ENCODE measurements at places on chromosomes 1 and 21.

DNA sequence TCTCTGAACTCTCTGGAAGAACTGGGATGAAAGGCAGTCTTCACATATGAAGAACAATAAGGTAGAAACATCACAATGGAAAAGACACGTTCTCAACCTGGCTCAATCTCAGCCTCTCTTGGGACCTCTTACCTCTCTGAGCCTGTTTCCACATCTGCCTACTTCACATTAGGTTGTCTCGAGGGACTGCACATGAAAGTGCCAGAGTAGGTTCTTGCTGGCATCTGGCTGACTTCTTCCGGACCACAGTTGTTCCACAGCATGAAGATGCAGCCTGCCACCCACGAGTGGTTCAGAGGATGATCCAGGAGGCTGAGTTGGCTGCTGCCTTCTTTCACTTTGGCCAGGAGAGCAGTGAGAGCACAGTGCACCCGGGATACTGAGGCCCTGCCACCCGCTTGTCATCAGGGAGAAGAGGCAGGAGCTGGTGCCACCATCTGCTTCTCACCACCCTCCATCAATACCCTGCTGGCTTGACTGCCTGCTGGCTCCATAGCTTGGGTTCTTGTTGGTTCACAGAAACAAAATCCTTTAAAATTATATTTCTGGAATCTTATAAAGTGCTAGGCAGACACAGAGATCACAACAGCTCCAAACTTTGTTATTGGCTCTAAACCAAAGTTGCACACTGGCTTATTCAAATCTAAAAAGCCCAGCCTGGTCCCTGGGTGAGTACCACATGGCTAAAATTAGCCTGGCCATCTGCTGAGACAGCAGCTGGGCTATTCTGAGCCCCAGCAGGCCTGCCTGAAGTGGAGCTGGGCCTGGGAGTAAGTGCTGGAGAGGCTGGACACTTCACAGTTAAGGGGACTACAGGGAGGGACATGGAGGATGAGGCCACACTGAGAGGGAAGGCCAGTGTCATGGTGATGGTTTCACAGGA lies 46.9 kb upstream of the LIN9 start:
- DNase-seq, result no peak

DNA sequence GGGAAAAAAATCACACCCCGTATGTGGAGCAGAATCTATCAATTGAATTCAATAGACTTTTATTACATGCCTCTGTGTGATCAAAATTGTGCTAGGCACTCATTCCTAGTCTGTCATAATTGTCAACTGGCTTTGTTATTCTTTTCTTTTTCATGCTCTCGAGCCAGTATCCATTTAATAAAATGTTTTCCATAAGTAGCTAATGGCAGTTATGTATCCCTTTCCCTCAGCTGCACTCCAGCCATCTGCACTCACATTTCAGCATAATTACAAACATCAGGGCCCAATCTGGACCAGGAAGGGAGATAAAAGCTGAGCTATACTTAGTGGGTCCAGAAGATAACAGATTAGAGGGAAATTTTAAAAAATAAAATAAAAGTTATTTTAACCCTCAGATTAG lies 15.9 kb downstream of the RGS5 start:
- no peak for DNase-seq

DNA sequence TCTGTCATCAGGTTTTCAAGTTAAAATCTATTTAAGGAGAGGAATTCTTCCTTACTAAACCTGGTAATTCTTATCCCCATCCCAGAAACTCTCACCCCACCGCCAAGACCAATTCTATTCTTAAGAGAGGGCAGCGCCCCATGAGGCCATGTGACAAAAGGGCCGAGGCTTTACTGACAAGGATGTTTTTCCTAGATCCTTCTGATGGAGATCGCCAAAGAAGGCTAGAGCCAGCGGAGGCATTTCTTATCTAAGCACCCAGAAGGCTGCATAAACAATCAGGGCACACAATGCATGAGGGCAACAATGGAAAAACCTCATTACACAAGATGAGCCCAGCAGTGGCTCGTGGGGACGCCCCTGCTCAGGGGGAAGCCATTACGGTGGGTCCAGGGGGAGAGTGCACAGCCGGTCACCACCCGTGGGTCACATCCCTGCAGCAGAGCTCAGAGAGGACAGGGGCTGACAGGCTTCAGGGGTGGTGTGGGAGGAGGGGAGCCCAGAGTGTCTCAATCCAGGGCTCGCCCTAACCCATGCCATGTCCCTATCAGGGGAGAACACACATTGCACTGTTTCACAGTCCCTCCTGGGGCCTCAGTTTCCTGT lies 88.7 kb downstream of the ITPKB start:
- no peak for DNase-seq

DNA sequence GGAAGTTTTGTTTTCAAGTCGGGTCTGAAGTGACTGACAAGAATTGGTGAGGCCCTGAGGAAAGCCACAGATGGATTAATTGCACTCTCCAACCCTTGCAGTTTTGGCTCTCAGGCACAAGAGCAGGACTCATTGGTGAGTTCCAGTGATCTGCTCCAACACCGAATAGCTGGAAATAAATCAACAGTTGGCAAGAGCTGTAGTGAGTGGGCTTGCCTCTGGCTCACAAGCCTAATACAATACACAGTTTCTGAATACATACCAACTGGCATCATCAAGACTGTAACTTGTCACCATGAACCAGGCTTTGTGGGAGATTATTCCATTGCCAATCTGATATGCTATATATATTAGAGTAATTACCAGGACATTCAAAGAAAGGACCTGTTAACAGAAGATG lies 131.6 kb downstream of the GRIK1 start:
- DNase-seq, result no peak

DNA sequence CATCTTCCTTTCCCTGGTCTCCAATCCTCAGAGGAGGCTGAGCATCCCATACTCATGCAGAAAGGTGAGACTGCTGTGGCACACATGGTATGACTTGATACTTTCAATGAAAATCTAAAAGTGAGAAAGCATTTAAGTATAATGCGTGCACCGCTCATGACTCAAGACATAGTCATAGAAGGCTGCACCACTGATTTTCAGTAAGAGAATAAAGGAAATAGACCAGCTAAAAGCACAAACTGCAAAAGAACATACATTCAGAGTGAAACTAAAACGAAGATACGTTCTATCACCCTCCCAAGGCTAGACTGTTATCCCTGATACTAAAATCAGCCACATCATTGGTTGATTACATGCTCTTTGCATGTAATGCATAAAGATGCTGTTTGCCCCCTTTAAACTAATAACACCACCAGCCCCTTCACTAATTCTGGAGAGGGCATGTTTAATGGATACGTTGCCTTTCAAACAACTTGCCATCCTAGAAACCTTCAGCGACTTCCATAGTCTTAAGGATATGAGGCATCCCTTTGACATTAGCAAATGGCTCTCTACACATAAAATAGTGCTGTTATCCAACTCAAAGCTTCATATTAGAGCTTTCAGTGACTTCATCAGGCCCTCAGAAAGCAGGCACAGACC lies 2.1 kb downstream of the PLD5 start:
- no peak for DNase-seq

- no peak for DNase-seq
Observed at GRCh38 chr1:29739176-29739575, 502.9 kb downstream of the PTPRU start.

GRCh38 chr1:27392096-27392777 lies at the start of gene GPR3:
TSS of gene GPR3 (plus strand) at chr1:27392622. CDS start at chr1:27393799, 1,177 bp downstream.
- DNase-seq, result peak; percentile 92

GRCh38 chr1:156875341-156875615 lies 14.6 kb downstream of the NTRK1 start:
- no peak for DNase-seq

DNA sequence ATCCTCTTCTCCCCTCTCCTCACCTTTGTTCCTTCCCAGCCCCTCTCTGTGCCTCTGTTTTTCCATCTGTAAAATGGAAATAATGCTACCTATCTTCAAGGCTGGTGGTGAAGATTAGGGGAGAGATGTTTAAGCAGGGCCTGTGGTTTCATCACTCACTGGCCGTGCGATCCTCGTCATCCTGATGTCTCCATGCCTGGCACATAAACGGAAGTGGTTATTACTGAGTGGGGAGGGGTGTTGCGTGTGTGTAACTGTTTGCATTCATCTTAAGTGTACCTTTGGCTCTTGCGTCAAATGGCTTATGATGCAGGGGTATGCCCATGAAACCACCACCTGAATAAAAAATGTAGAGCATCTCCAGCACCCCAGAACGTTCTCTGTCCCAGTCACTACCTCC lies 17.2 kb upstream of the C1QA start:
- DNase-seq, result no peak

GRCh38 chr1:7234471-7234755 lies 449.2 kb downstream of the CAMTA1 start:
- no peak for DNase-seq

- no peak for DNase-seq
Observed at GRCh38 chr1:76254104-76255030, 179.8 kb downstream of the ST6GALNAC3 start.

GRCh38 chr1:50527249-50527986 lies 104.2 kb upstream of the DMRTA2 start:
- DNase-seq, result no peak

- no peak for DNase-seq
Observed at GRCh38 chr1:201939148-201939547, 7.2 kb downstream of the LMOD1 start.

- no peak for DNase-seq
Observed at GRCh38 chr1:235799264-235799663, 67.4 kb downstream of the LYST start.

- no peak for DNase-seq
Observed at GRCh38 chr1:211632117-211632807, 43.2 kb downstream of the NEK2 start.

DNA sequence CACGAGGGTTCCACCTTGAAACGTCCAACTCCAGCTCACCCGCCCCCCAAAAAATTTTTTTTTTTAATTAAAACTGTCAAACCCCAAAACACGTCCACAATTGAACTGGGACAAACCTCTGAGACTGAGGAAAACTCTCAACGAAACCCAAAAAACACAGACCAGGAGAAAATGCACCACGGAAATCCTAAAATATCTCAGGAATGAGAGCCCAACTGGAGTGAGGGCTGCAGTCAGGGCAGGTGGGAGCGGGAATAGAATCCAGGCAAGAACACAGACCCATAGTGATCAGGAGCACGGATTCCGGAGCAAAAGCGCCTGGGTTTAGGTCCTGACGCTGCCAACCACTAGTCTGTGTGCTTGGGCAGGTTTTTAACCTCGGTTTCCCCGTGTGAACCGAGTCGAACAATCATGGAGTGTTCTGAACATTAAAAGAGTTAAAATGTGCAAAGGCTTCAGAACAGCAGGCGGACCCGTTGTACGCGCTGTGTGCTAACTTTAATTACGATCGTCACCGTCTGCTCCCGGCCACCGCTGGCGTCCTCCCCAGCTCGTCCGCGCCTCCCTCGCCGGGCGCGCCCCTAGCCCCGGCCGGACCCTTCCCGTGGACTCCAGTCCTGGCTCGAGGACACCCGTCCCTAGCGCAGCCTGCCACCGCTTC lies 624 bp downstream of the ARHGAP29 start:
- no peak for DNase-seq

- DNase-seq, result no peak
Observed at GRCh38 chr1:42433369-42433768, 22.5 kb downstream of the ZMYND12 start.

DNA sequence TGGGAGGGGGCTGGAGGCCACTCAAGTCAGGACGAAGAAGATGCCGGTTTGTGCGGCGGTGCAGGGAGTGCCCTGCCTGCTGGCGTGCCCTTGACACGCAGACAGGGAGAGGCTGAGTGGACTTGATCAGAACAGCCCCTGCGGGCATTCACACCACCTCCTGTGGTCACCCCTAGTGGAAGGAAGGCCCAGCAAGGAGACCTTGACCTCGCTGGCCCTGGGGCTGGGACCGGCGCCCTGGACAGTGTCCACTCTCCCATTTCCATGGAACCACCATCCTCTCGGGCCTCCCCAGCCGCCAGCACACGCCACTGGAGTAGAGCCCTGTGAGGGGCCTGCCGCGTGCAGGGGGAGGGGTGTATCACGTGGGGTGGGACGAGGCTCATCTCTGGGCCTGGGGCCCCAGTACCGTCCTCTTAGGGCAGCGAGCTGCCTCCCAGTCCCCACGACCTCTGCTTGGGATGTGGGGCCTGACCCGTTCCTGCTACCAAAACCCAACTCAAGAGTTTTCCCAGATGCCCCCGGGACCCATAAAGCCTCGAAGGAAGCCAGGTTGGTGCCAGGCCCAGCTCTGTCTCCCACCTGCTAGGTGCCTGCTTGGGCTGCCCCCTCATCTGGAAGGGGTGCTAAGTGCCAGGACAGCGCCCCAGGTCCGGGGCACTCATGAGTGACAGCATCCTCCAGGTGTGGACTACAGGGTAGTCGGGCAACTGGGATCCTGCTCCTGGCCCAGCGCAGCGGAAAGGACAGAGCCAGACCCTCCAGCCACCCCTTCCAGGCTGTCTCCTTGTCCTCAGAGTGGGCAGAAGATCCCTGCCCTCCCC lies 62.8 kb downstream of the SLX9 start:
- DNase-seq, result no peak

- no peak for DNase-seq
Observed at GRCh38 chr1:97348599-97349265, 572.1 kb downstream of the DPYD start.

DNA sequence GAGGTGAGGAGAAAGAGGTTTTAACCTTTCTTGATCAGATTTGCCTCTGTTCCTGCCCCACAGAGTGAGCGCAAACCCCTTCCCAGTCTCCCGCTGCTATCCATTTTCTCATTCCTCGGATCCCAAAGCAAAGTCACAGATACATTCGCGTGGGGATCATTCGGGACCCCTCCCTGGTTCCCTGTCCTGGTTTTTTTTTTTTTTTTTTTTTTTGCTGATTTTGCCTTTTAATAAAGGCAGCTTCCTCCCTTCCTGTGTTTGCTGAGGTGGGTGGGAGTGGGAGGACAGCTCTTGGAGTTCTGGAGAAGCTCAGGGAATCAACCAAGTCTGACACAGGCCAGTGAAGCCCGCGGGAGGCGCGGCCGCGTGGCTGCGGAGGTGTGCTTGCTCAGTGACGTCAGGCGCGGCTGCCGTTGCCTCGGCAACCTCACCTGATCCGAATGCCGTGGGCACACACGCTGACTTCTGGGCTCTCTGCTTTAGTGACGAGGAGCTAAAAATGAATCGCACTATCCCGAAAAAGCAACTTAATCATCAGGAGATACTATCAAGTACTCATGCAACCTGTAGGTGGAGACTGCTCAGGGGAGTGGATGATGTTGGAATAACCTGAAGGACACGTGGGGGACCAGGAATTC lies 106.4 kb downstream of the TBX19 start:
- peak; percentile 85 for DNase-seq
